ENCODE measurements at places on chromosomes 4 and X. TPM values are rescaled to one million over a fixed set of nuclear protein-coding genes. Genes with fewer than 3 reads are reported as not detected.

The EDA gene
- 5.9 TPM for total RNA-seq

The MYOZ2 gene
- 727 TPM for total RNA-seq

The ADGRG2 gene
- 0.35 TPM for total RNA-seq

The SPIN2A gene
- total RNA-seq = 0.30 TPM

The SHROOM2 gene
- total RNA-seq = 0.92 TPM

The SYNPO2 gene
- total RNA-seq = 316 TPM

The HAND2 gene
- total RNA-seq = 161 TPM

The TMEM271 gene
- total RNA-seq = not detected

The CSAG1 gene
- total RNA-seq = not detected

The SRD5A3 gene
- 7.3 TPM for total RNA-seq

The TENM3 gene
- 3.9 TPM for total RNA-seq

The SCML2 gene
- 0.97 TPM for total RNA-seq

The SMARCAD1 gene
- total RNA-seq = 11.8 TPM

The TRPC5OS gene
- not detected for total RNA-seq

The AFF1 gene
- 63.4 TPM for total RNA-seq

The NDST3 gene
- total RNA-seq = not detected

The NUDT10 gene
- total RNA-seq = 0.35 TPM

The KLHL13 gene
- total RNA-seq = 15.5 TPM

The CT45A5 gene
- not detected for total RNA-seq

The PRR32 gene
- total RNA-seq = 0.89 TPM

The OPHN1 gene
- total RNA-seq = 4.7 TPM

The RTL3 gene
- 0.24 TPM for total RNA-seq

The PAGE3 gene
- not detected for total RNA-seq

The TMEM31 gene
- total RNA-seq = not detected

The MAB21L2 gene
- total RNA-seq = 0.19 TPM

The PDLIM3 gene
- total RNA-seq = 265 TPM

The SPATA18 gene
- total RNA-seq = 2.3 TPM

The ZNF732 gene
- 0.13 TPM for total RNA-seq

The SUPT20HL1 gene
- not detected for total RNA-seq

The LNX1 gene
- 1.8 TPM for total RNA-seq

The SCD5 gene
- 2.1 TPM for total RNA-seq

The DCAF12L2 gene
- not detected for total RNA-seq

The GLRA3 gene
- not detected for total RNA-seq

The KLHL8 gene
- 11.2 TPM for total RNA-seq

The SRPK3 gene
- 54.7 TPM for total RNA-seq

The ADGRG4 gene
- 0.05 TPM for total RNA-seq

The PDGFRA gene
- 23.4 TPM for total RNA-seq

The BMPR1B gene
- total RNA-seq = 1.5 TPM

The ODAPH gene
- not detected for total RNA-seq

The P2RY8 gene
- 1.5 TPM for total RNA-seq

The ELF2 gene
- total RNA-seq = 31.0 TPM

The HAUS3 gene
- 5.6 TPM for total RNA-seq

The SLC9B2 gene
- total RNA-seq = 6.4 TPM

The GATA1 gene
- total RNA-seq = not detected

The SLC2A9 gene
- total RNA-seq = 5.5 TPM

The RS1 gene
- total RNA-seq = not detected

The POU3F4 gene
- not detected for total RNA-seq

The XPNPEP2 gene
- 0.22 TPM for total RNA-seq

The LETM1 gene
- total RNA-seq = 37.8 TPM

The PLAC1 gene
- total RNA-seq = not detected

The NSG1 gene
- 2.6 TPM for total RNA-seq

The BEX3 gene
- total RNA-seq = 80.2 TPM

The XAGE1A gene
- total RNA-seq = not detected

The LEF1 gene
- 4.5 TPM for total RNA-seq

The FGA gene
- not detected for total RNA-seq
